ENCODE measurements at places on chromosomes 6 and 20.

DNA sequence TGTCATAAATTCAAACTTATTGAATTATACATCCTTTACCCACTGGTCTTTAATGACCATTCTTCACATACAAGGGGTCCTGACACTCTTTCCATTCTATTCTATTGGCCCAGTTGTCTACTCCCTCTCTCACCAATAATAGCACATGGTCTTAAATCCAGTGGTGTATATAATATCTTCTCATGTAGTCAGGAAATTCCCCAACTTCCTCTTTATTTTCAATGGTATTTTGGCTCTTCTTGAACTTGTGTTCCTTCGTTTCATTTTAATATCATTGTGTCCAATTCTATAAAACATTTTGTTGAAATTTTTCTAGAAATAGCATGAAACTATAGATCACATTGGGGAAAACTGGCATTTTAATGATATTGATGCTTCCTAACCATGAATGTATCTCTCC is 36.8 kb downstream of the PSMB9 start:
- no peak for DNase-seq

- DNase-seq: no peak
Observed at GRCh38 chr20:34302312-34302722, 838 bp downstream of the AHCY start.

GRCh38 chr6:1423578-1423977 is 34.2 kb downstream of the FOXF2 start:
- DNase-seq: no peak

DNA sequence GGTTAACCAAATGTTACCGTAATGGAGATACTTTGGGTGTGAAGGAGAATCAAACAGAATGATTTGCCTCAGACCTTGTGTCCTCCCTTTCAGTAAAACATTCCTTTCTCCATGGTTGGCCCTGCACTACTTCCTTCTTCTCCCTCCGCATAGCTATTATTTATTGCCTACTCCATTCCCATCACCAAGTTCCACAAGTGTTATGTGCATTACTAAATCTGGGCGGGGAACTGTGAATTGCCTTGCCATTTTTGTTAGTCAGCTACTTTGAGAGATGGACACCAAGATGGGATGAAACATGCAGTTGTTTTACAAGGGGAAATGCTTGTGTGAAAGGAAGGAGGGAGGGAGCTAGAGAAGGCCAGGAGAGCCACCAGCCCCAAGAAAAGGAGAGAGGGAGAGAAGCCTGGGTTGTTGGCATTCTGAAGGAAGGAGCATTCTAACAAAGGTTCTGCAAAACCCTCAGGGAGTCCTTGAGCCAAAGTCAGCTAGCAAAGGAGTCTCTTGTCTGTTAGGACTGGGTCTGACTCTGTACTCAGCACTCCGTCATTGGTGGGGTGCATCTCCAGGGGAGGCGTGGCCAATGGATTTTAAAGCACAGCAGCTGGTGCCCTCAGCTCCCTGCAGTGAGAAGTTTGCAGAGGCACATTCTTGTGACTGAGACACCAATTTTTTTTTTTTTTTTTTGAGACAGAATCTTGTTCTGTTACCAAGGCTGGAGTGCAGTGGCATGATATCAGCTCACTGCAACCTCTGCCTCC is 83.6 kb upstream of the CHD6 start:
- peak; percentile 46 for DNase-seq

- DNase-seq: no peak
Observed at GRCh38 chr6:166512567-166512966, 73.9 kb downstream of the RAMACL start.

GRCh38 chr6:150830439-150831165 is 34.9 kb upstream of the MTHFD1L start:
- DNase-seq: no peak

DNA sequence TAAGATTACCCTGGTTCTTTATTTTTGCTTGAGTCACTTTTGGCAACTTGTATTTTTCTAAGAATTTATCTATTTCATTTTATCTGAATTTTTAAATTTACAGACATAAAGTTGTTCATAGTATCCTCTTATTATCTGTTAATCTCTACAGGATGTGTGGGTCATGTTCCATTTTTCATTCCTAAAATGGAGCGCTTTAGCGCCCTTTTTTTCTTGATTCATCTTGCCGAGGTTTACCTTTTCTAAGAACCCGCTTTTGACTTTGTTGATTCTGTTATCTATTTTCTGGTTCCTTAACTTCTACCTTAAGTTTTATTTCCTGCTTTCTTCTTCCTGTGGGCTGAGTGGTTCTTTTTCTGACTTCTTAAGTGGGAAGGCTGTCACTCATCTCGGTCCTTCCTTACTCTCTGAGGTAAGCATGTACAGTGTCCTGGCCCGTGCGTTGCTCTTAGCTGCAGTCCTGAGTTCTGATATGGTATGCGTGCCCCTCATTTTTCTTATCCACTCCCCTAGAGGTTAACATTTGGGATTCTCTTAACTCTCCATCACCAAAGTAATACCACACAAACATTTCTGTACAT is 399.8 kb downstream of the CDC5L start:
- DNase-seq: no peak

DNA sequence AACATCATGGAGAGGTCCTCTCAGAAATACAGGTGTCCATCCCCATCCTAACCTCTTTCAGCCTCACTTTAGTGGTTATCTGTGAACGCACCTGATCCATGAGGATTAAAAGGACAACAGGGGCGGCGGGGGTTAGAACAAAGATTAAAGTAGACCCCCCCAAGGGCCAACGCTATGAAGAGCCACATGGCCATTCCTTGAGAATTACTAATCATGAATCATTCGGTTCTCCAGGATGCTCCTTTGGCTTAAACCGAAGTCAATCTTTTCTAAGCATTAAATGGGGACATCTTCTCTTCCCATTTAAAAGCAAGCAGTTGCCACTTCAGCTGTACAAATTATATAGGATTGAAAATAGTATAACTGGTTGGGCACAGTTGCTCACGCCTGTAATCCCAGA is 212.4 kb downstream of the GMPR start:
- DNase-seq: no peak

DNA sequence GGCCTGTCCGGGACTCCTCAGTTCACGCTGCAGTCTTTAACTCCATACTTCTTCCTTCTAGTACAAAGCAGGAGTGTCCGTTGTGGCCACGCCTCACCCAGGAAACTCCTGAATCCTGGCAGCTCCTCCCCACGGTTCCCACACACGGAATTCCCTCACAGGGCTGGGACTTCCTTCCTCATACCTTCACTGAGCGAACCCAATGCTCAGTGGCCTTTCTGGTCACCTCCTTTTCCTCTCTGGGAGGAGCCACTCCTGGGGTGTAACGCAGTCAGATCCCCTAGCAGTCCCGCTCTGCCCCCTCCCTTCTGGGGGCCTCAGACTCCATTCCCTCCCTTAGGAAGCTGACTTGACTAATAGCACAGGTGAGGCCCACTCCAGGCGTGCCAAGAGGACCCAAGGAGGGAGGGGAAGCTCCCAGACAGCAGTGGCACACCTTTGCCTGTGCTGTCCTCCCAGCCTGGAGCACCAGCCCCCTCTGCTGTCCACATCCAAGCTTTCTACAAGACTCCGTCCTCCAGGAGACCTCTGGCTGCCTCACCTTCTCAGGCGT is at the start of gene SLC52A3:
Gene SLC52A3, minus strand, starts transcription at position 75 of the 553 bp plus-strand sequence. CDS start 2,726 bp downstream, outside the sequence.
- peak; percentile 80 for DNase-seq

DNA sequence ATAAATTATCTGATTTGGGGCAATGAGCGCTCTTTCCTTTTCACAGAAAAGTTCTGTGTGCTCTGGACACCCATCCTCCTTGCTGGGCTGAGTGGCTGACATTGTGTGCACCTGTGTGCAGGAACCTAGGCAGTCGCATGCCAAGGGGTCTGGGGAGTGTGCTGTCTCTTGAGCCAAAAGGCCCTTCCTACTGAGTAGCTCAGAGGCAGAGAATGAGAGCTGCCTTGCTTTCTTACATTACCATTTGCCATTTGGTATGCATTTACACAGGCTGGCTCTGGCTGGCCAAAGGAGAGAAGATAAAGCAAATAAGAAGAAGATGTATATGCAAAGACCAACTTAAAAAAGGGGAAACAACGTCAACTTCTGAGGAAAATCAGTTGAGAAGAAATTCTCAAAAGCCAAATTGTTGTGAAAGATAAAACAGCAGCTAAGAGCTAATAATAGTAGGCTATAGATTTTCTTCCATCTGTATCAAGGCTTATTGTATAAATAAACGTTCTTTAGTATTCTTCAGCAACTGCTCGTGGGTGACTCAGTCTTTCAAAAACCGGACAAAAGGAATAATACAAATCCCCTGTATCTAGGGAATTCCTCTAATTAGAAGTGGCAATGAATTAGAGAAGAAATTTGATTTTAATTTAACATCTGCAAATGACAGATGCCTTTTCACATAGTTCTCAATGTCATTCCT is 121.9 kb downstream of the INSM1 start:
- no peak for DNase-seq

DNA sequence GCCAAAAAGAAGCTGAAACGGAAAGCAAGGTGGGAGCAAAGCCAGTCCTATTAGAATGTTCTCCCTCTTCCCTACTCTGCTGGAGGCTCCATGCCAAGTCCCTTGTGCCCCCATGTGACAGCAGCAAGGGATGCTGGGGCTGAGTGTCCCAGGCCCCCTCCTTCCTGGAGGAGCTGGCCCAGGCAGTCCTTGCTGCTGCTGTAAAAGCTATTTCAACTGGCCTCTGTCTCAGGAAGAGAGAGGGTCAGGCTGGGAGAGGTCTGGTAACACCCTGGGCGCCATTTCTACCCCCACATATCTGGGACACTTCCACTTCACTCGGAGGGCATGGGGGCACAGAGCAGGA is 25.0 kb downstream of the TTBK1 start:
- no peak for DNase-seq

GRCh38 chr20:62819494-62820174 is 2.8 kb downstream of the COL9A3 start:
- DNase-seq: no peak

- no peak for DNase-seq
Observed at GRCh38 chr6:90490030-90490716, 96.7 kb downstream of the MAP3K7 start.

- DNase-seq: no peak
Observed at GRCh38 chr20:59334651-59335300, 34.4 kb downstream of the EDN3 start.

DNA sequence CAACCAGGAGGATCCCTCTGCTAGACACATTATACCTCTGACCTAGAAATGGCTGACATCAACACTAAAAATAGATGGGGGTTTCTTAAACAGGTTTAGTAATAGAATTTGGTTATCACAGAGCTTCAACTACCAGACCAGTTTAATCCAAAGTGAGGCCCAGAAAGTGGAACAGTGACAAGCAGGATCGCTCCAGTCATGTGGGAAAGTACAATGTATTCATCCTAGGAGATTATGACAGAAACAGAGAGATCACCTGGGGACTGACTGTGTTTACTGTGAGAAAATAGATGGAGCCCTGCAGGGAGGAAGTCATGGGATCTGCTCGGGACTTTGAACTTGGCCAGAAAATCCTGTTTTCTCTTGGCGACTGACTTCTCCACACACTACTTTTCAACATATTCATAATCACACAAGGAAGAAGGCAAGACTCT is 238.7 kb upstream of the SOX4 start:
- DNase-seq: no peak

DNA sequence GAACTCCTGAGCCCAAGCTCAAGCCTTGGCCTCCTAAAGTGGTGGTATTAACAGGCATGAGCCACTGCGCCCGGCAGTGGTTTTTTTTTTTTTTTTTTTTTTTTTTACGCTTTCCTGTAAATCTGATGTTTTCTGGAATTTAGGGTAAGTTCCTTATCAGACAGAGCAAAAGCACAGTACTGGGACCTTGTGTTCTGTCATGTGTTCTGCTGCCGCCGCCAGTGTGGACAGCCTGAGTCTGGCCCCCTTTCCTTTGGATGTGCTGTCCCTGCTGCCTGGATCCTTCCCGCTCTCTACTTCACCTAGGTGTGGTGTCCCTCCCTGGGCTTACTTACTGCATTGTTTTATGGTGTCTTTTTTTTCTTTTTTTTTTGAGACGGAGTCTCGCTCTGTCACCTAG is 11.7 kb downstream of the DNMT3B start:
- DNase-seq: no peak

GRCh38 chr6:157281570-157281969 is 41.7 kb downstream of the TMEM242 start:
- DNase-seq: no peak

- no peak for DNase-seq
Observed at GRCh38 chr6:134217105-134217797, 100.7 kb downstream of the SGK1 start.

- DNase-seq: no peak
Observed at GRCh38 chr6:36114798-36115408, 15.4 kb upstream of the MAPK13 start.

DNA sequence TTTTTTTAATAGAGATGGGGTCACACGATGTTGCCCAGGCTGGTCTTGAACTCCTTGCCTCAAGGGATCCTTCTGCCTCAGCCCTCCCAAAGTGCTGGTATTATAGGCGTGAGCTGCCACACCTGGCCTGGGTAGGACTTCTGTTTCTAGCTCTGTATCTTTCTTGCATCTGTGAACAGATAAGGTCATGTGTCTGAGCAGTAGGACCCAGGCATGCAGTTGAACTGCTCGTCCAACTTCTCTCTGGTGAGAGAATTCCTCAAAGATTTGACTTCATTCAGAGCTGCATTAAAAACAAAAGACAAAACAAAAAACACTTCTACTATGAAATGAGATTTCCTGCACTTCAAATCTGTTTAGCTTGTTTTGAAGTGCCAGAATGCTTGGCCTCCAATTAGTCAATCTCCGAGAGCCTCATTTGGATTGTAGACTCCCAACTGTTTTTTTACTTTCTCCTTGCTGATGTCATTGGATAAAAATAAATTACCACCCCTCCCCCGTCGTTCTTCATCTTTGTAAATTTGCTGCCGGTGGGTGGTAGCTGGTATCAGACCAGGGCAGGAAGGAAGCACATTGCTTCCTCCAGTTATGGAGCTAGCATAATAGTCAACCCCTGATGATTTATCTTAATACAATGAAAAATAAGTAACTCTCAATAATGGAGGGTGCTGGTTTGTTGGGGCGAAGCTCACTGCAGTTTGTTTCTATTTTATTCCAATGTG is 17.6 kb downstream of the CD109 start:
- no peak for DNase-seq

GRCh38 chr20:44494266-44494665 is 18.6 kb downstream of the TTPAL start:
- DNase-seq: no peak

- peak; percentile 47 for DNase-seq
Observed at GRCh38 chr20:58702859-58703648, 10.5 kb downstream of the NPEPL1 start.

DNA sequence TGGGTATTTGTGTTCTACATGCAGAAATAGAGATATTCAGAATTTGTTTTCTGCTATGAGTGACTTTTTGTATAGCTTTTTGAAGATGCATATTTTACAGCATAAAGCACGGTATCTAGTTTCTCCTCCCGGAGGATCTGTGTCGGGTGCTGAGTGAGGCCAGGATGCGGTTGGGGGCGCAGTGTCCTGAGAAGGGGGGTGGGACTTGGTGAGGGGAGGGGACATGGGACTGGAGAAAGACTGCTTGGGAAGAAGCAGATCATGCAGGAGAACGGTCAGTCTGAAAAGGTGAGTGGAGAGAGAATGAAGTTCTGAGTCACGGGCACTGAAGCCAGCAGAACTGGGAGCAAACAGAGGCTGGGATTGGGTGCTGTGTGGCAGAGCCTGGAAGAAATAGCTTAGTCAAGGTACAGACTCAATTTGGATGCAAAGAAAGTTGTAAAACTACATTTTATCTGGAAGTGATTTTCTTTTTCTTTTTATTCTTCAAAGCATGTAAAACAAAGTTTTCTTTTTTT is 44.0 kb downstream of the STX11 start:
- DNase-seq: no peak

GRCh38 chr6:150668900-150669302 is 69.2 kb downstream of the PLEKHG1 start:
- no peak for DNase-seq

- DNase-seq: no peak
Observed at GRCh38 chr6:127366282-127367022, 23.0 kb upstream of the ECHDC1 start.

Measured in H1 (cell line).